ENCODE measurements at places on chromosomes 4 and X.

GRCh38 chr4:85862896-85863295, 387.9 kb downstream of the ARHGAP24 start:
- no peak for DNase-seq

DNA sequence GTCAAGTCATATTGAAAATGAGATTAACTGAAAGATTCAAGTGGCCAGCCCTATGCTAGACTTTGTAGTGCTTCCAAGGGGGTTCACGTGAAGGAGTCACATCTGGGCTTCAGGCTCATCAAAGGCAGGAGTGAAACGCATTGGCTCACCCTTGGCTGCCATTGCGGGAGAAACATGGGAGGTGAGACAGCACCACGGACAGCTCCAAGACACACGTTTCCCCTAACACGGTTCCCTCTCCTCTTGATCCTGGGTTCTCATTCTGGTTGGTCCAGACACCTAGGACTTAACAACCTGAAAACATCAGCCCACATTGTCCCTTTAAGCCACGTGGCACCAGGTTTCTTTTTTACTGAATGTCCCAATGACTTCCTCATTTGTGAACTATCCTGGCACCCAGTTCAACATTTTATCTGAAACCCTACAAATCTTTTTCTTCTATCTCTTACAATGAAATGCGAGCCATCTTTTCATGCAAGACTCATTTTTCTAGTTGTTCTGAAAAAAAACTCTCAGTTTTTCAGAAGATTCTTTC, 279.0 kb upstream of the VCX3A start:
- DNase-seq, result no peak

GRCh38 chr4:30559481-30559880, 160.7 kb upstream of the PCDH7 start:
- DNase-seq, result no peak

- no peak for DNase-seq
Measured at GRCh38 chrX:26649534-26649933, 433.6 kb downstream of the MAGEB5 start.

DNA sequence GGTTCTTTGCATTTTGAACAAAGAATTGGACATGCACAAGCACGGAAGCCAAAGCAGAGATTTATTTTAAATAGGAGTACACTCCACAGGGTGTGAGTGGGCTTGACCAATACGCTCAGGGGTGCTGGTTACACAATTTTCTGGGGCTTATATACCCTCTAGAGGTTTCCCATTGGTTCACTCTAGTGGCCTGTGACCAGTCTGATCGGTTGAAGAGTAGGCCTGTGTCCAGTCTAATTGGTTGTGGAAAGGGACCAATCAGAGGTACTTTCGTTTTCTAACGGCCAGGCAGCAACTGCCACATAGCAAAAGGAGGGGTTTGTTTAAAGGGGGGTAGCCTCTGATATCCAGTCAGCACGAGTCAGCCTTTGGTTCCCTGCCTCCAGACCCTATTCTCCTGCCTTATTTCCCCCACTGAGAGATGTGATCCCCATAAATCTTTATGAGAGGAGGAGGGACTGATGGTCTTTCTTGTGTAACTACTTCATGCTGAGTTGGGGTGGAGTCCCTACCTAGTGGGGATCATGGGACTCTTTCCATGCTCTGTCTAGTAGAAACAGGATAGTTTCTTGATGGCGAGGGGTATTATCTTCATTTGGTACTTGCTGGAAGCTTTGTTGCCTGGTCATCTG, 11.3 kb upstream of the AREG start:
- DNase-seq, result no peak

GRCh38 chrX:109347632-109348031, 134.3 kb downstream of the GUCY2F start:
- DNase-seq, result no peak
